NCI-H69 (cell line): ENCODE measurements at places on chromosomes 7 and 10.

DNA sequence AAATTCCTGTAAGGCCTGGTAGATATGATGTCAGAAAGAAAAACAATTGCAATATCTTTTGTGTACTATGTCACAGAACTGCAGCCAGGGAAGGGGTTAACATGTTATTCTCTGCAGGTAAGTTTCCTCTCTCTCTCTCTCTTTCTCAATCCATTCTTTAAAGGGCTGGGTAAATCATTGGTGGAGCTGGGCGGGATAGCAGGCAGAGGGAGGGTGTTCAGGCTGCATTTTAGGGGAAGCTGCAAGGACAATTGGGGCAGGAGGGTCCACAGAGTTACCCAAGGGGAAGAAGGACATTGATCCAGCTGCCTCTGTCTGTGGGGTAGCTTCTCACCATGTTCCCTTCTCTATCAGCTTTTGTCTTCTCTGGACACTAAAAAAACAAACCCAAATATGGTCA is 153.9 kb upstream of the BMPER start:
- DNase-seq: no peak

DNA sequence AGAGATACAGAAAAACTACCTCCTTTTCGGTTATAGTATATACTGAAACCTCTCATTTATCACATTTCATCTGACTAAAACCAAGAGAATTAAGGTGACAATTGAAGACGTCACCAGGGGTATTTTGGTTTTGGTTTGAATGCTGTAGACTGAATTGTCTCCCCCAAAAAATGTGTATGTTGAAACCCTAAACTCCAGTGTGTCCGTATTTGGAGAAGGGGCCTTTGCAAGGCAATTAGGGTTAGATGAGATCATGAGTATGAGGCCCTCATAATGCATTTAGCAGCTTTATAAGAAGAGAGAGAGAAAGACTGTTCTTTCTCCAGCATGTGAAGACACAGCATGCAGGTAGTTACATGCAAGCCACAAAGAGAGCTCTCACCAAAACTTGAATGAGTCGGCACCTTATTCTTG is 59.5 kb downstream of the CACNA2D1 start:
- peak; percentile 56 for DNase-seq

DNA sequence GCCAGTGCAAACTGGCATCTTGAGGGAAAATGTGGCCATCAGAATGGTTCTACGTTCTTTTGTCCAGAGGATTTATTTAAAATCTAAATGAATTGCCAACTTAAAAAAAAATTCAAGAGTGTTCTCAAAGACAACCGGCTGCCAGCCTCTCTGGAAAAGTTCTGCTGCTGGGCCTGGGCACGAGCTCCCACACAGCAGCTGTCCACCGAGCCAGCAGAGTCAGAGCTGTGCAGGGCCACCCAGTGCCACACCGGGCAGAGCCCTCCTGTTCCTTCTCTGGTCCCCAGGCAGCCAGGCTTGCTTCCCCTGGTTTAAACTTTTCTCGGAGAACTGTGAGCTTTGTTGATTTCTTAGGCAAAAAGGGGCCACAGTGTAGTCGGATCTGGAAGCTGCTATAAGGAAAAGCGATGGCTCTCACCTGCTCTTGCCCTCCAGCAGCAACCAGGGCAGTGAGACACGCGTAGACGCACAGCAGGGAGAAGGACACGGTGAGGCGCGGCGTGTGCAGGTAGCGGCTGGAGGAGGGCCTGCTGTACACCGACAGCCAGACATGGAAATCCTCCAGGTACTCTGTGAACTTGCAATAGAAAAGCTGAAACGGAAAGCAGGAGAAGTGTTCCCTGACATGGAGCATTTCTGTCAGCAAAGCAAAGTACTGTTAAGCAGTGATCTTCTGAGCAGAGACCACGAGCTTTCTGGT is 111.6 kb downstream of the PKD1L1 start:
- DNase-seq: no peak

- DNase-seq: no peak
Measured at GRCh38 chr7:44713141-44713540, 35.5 kb upstream of the ZMIZ2 start.

- no peak for DNase-seq
Measured at GRCh38 chr10:96493254-96493653, 20.5 kb downstream of the TLL2 start.

DNA sequence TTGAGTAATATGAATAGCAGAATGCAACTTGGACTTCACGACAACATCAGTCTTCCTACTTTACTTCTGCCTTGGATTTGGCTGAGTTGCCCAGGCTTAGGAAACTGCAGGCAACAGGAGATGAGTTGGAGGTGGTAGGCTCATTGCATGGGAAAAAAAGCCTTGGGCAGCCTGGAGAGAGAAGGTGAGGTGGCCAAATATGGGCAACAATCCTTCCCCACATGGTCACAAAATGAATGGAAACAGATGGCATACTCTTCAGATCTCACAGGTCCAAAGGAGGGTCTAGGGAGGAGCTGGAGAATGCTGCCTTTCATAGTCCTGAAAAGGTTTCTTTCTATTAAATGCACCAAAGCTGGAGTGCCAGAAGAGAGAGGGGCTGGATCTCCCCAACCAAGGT is 128.6 kb upstream of the AOAH start:
- peak; percentile 28 for DNase-seq

DNA sequence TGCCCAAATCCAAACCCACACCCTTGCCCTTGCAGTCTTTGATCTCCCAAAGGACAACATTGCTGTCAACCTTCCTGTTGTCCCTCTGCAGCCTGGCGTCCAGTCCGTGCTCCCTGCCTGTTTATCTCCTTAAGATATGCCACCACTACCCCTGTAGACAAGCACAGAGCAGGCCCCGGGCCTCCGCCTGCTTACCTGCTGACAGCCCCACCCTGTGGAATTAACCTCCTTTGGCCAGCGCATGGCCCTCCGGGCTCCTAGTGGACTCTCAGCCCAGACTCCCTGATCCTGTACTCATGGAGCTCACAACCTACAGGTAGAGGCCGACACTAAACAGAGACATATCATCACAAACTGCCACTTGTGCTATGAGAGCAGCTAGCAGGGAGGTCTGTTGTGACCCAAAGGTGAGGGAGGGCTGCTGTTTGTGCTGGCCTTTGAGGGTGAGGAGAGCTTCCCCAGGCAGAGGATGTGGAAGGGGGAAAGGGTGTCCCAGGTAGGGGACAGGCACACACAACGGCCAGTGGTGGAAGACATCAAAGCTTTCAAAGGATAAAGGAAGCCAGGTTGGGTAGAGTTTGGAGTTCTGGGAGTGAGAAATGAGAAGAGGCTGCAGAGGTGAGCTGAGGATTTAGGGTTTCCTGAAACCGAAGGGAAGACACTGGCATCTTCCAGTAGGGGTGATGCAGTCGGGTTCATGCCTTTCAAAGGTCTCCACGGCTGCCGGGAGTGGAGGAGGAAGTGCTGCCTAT is 174.5 kb upstream of the ZMIZ1 start:
- no peak for DNase-seq

DNA sequence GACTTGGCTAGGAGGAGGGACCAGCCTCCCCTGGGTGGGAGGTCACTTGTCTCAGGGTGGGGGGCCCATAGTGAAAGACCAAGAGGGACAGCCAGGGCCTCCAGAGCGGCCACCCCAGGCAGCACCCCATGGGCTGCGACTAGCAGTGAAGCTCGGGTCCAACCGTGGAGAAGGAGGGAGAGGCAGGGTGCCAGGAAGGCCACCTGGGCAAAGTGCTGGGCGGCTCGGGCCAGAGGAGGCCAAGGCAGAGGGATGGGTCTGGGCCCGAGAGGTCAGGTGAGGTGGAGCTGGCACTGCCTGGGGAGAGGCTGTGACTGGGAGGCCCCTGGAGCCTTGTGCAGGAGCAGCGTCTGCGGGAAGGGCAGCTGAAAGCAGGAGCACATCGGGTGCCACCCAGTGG is 41.8 kb downstream of the CLRN3 start:
- DNase-seq: no peak

GRCh38 chr10:49272251-49273081 is 26.5 kb upstream of the C10orf71 start:
- no peak for DNase-seq

- DNase-seq: no peak
Measured at GRCh38 chr7:88217675-88218428, 2.0 kb downstream of the SRI start.

- no peak for DNase-seq
Measured at GRCh38 chr10:8453587-8453986, 399.1 kb downstream of the GATA3 start.

DNA sequence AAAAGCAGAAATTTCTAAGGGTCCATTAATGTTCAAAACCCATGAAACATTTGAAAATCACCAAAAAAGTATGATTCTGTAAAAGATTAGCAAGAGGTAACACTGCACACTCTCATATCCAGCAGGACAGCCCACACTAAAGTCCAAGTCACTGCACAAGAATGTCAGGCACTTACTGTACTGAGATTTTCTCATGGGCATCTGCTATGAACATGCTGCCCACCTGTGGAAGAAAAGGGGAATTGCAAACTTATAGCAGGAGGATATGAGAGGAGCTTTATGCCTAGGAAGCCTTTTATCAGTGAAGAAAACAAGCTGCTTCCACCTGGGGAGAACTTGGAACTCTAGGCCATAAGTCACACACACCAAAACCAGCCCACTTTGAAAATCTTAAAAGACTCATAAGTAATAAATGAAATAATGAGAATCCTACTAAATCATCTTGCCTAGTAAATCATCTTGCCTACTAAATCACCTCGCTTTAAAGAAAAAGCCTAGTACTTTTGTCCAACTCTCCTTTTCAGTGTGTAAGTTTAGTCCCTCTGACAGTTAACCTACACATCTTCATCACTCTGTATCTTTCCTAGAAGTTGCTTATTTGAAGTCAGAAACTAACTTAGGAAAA is 46.1 kb downstream of the ARMH3 start:
- peak; percentile 79 for DNase-seq

DNA sequence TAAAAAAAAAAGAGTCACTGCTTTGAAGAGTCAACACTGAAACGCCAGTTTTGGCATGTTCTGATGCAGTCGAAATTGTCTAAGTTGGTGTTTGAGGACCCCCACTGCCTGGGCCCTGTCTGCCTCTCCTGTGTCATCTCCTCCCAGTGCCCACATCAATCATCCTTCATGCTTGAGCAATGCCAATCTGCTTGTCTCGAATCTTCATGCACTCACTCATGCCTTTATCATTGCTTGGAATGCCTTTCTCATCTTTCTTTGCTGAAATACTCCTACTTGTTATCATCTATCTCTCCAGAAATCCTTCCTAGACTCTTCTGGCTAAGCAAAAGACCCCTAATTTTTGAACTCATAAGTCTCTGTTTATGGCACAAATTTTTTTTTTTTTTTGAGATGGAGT is 42.1 kb upstream of the PLPP4 start:
- DNase-seq: no peak

GRCh38 chr10:123043409-123043925 is 34.7 kb downstream of the ACADSB start:
- DNase-seq: peak; percentile 75

DNA sequence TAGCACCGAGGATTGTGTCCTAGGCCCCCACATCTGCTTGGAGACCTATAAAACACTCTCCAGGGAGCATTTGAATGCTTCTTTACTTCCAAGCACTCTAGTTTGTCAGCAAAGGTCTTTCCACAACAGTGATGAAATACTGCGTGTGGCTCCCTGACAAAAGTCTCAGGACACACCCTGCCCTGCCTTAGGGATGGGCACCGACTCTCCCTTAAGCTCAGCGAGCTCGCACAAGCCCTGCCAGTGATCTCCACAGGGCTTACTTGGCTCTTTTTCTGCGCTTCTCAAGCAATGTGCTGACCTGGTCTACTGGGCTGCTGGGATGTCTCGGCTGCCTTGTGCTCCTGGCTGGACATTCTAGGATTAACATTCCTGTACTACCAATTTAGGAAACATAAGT is 84.3 kb upstream of the MPP7 start:
- DNase-seq: no peak

DNA sequence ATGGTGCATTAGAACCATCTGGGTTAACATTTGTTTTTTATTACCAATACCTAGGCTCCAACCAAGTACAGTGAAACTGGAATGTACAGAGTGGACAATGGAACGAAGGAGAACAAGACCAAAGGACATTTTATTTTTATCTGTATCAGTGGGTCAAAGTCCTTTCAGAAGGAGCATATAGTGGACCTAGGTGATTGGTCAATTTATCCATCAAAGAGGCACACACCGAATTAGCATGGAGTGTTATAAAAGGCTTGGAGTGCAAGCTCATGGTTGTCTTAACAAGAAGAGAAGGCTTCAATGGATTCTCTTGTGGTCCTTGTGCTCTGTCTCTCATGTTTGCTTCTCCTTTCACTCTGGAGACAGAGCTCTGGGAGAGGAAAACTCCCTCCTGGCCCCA is at the start of gene CYP2C9:
CYP2C9 (plus strand) TSS at position 276 of the 400 bp plus-strand sequence; CDS start at position 301, 25 bp downstream.
- no peak for DNase-seq

DNA sequence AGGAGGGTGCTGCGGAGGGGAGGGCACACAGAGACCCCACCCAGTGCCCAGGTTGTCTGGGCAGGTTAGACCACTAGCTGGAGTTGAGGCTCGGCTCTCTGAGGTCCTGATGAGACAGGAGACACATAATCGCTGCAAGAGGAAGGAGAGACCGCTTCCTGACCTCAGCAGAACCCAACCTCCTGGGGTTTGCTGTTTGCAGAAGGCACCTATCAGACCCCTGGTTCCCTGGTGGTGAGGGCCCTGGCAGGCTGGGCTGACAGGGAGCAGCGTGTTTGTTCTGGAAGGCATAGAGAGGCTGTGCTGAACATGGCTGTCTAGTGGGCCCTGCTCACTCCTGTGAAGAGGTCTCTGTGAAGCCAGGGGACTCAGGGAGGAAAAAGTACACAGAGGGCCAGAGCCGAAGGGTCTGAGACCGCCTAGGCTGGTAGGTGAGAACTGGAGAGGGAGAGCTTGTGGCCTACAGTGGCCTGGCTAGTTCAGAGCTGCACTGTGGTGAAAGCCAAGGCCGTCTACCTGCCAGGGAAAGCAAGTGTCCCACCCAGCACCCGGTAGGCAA is 39.4 kb upstream of the NPFFR1 start:
- peak; percentile 58 for DNase-seq

DNA sequence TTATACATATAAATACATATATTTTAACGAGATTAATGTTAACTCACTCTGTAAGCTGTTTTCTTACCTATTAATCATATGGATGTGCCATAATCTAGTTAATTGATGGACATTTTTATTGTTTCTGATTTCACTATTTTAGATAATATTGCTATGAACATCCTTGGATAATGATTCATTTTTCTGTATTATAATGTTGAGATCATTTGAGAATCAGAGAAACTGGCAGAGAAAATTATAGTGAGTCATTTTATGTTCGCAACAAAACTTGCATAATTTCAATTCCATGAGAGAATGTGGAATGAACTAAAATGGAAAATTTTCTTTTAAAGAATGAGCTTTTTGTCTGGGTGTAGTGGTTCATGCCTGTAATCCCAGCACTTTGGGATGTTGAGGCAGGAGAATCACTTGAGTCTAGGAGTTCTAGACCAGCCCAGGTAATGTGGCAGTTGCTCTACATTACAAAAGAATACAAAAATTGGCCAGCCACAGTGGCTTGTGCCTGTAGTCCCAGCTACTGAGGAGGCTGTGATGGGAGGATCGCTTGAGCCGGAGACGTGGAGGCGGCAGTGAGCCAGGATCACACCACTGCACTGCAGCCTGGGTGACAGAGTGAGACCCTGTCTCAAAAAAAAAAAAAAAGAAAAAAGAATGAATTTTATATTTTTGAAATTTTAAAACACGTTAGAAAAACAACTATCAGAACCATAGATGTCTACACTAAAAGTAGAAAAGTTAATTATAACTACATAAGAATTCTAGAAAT is 40.5 kb downstream of the PAPSS2 start:
- no peak for DNase-seq

GRCh38 chr10:116984202-116984990 is 20.6 kb downstream of the SHTN1 start:
- no peak for DNase-seq

- no peak for DNase-seq
Measured at GRCh38 chr10:31975157-31975765, 46.6 kb upstream of the ARHGAP12 start.
